ENCODE measurements at places on chromosomes 6 and 20.
A peak's percentile ranks its signal among the peaks of the same experiment; 100 is the strongest.

GRCh38 chr6:36514554-36515456 is 32.5 kb downstream of the STK38 start:
- DNase-seq = no peak

DNA sequence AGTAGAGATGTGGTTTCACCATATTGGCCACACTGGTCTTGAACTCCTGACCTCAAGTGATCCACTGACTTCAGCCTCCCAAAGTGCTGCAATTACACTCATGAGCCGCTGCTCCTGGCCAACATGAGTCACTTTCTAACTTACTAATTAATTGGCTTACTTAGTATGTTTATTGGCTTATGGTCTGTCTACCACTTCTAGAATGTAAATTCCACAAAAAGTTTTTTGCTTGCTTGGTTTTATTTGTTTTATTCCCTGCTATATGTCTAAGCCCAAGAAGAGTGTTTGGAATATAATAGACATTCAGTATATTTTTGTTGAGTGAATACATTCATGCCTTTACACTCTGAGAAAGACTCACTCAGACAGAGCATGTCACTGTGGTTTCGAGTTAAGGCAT is 86.0 kb downstream of the SAMD3 start:
- no peak for DNase-seq

GRCh38 chr20:2059411-2059810 is 42.2 kb upstream of the STK35 start:
- no peak for DNase-seq

GRCh38 chr20:16212790-16213189 is 360.5 kb downstream of the KIF16B start:
- no peak for DNase-seq

DNA sequence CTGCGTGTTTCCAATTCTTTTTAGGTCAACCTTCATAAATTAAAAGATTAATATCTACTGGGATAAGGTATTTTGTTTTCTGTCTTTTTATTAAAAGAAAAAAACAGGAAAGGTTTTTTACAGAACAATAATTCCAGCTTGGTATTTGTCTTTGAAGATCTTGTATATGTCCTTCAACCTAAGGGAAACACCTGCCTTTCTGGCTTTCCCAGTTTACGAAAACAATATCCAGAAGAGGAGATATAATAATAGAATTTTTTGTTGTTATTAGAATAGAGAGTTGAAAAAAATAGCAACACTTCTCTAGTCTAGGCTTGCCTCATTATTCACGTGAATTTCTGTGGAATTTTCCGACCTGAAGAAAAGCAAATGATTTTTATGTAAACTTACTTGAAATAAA is 37.9 kb upstream of the CCN2 start:
- DNase-seq = no peak

DNA sequence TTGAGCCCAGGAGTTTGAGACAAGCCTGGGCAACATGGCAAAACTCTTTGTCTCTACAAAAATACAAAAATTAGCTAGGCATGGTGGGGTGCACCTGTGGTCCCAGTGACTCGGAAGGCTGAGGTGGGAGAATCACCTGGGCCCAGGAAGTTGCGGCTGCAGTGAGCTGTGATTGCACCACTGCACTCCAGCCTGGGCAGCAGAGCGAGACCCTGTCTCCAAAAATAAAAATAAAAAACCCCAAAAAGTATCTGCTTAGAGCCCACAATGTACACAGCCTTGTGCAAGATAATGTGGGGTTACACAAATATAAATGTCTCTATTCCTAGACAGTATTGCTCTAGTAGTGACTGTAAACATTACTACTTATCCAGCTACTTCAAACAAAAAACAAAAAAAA is 5.9 kb downstream of the ESF1 start:
- no peak for DNase-seq

DNA sequence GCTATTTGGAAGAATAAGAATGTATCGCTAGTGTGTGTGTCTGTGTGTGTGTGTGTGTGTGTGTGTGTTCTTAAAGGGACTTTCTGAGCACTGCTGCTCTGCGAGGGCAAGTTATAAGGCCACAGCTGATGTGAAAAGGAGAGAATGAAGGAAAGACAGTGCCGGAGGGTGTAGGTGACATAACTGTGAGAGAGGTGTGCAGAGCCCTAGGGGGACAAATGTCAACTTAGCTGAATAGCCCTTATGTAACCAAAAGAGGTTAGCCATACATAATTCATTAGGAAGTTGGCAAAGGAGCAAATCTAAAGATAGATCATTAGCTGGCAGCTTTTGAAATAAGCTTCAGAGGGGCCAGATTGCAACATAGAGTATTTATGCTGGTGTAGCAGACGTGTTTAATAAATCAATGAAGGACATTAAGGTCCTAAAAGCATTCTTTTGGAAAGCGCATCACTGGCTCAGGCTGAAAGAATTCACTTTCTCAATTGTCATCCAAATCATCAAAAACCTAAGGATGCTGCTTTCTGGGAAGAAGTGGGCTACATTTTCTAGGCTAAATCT is 81.0 kb downstream of the NDUFAF5 start:
- DNase-seq = no peak

DNA sequence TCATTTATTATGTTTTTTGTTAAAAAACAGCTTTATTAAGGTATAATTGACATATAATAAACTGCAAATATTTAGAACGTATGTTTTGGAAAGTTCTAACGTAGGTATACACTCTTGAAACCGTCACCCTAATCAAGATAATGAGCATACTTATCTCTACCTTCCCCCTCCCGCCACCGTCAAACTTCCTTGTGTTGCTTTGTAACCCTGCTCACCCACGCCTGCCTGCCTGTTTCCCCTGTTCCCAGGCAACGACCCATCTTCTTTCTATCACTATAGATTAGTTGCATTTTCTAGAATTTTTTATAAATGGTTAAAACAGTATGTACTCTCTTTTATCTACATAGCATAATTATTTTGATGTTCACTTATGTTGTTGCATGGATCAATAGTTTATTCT is 33.5 kb upstream of the GCLC start:
- DNase-seq = no peak

GRCh38 chr6:143707697-143708096 is 29.9 kb downstream of the PHACTR2 start:
- no peak for DNase-seq

- DNase-seq = no peak
Measured at GRCh38 chr20:50425076-50425475, 85.1 kb upstream of the PTPN1 start.

- DNase-seq = no peak
Measured at GRCh38 chr6:136149311-136149710, 100.8 kb downstream of the MTFR2 start.

DNA sequence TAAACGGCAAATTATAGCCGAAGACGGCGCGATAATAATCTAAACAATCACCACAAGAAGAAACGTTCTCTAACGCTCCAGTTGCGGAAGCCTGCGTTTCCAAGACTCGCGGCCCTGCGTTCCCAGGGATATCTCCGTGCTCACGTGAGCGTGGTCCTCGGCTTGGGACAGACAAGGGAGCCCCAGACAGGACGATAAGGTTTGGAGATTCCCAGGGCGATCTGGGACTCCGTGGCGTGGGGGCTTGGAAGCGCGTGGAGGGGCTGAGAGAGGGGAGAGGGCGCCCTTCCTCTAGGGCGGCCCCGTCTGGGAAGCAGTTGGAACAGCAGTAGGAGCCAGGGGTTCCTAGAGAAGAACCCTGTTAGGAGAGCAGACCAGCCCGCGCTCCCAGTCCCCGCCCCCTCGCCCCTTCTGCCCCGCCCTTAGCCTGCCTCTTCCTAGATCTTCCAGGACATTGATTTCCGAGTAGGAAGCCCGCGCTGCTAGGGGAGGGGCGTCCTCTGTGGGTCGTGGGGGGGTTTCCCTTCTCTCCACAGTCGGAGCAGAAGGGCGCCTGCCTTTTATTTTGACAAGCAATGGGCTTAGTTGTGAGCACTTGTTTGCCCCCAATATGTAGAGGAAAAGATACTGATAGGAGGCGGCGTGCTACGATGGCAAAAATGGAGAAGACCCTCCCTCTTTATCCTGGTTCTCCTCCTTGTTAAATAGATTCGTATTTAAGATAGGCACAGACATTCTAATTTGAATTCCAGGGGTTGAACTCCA is 10.6 kb downstream of the NRN1 start:
- peak; percentile 57 for DNase-seq

DNA sequence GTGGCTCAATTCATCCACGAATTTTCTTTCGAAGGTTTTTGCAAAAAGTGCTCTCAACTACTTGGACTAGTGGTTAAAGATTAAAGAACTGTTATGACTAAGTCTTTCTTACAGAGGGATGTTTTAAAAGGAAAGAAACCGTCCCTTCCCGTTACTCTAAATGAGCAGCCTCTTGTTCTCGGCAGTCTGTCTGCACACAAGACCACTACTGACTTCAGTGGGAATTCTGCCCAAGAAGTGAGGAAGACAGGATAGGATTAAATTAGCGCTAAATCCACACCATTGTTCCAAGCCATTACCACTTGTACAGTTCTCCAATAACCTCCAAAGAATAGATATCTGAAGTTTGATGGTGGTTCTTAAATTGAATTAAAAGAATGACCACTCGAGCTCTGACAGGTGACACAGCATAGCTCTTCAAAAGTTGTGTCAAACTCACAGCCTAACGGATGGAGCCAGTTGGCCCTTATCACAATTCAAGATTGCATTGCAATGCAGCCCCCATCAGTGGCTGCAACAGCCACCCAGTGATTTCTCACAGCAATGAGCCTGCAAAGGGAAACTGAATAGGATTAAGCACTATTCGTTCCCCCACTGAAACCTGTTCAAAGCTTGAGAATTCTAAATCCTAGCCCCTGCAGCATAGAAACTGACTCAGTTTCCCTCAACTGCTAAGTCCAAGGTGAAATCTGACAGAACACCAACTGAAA is 1.8 kb downstream of the EPB41L2 start:
- no peak for DNase-seq

GRCh38 chr6:30060606-30061091 is 416 bp upstream of the POLR1H start:
- DNase-seq = peak; percentile 21

DNA sequence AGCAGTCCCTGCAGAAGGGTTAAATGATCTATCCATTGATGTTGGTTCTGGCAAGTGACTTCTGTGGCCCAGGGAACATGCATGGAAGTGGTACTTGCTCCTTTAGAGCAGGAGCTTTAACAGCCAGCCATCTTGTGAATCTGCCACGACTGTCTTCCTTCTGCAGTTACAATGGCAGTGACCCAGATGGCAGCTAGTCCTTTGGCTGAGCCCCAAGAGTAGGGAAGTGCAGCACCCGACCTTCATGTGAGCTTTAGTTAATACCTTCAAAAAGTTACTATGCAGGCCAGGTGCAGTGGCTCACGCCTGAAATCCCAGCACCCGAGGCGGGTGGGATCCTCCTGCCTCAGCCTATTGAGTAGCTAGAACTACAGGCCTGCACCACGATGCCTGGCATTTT is 66.4 kb downstream of the POPDC3 start:
- no peak for DNase-seq

DNA sequence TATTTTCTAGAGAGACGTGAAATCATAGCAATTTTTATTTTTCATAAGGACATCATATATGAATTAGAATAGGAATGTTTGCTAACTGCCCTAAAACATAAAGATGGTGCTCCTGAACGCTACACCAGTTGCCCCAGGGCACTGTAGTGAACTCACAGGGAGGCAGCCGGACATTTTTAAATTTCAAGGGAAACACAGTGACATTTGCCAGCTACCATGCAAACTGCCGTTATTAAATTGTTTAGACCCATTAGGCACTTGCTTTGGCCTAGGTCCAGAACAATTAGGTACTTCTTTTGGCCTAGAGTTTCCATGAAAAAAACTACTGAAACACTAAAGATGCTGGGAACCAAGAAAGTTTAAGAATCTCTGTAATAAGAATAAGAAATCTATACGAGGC is 24.9 kb upstream of the CFAP206 start:
- no peak for DNase-seq

DNA sequence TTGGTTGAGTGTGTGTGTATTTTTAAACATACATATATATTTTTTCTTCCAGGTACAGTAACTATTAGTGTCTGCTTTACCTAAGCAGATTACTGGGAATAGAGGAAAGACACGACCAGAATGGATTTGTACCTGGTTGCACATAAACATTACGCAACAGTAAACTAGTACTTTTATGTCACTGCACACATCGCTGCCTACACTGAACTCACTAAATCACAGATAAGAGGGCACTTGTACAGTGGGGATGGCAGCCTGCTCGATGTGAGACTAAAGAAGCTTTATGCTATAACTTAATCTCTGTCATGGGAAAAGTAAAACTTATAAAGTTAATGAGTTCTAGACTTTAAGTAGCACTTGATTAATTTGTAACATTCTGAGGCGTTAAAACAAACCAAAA is 89.5 kb upstream of the SIM1 start:
- no peak for DNase-seq

DNA sequence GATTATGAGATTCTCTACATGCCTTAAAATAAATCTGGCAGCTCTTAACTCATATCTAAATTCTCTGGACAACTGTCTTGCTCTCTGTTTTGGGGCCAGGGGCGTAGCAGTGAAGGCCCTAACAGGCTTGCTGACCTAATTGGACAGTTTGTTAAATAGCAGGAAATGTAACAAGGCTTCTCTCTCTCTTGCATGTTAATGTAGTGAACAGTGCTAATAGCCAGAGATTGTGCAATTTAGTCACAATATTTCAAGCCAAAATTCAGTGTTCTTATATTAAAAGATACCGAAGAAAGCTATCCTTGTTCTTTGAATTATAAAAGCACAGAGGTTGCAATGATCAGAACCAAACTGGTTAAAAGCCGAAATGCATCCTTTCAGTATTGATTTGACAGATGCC is 3.0 kb downstream of the PPP1R3D start:
- DNase-seq = no peak

DNA sequence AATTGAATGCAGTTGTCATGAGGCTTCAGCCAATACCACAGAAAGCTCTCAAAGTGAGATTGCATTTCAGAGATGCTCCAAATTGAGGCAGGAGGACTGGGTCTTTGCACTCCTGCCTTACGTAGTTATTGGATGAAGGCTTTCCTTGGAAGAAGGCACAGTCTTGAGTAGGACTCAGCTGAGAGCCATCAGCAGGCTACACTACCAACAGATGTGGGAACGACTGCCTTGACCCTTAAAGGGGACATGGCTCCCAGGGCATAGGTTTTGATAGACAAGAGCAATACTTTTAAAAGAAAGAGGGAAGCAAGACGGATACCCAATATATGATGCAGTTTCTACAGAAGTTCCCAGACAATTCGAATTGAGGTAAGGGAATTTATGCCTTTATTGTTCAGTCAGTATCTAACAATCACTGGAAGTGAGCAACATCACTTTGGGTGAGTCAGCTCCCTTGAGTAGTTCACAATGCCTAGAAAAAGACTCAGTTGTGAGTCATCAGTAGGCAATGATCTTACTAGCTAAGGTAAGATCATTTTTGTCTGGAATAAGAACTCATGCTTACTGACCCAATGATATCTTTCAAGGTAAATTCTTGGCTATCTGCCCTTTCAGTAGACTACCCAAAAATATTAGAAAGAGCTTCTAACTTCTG is 390.8 kb downstream of the GJA1 start:
- peak; percentile 97 for DNase-seq

- DNase-seq = no peak
Measured at GRCh38 chr6:88512951-88513350, 346.8 kb upstream of the CNR1 start.
